ENCODE measurements at places on chromosomes 4 and X. TPM values are rescaled to one million over a fixed set of nuclear protein-coding genes. Genes with fewer than 3 reads are reported as not detected.

GRCh38 chrX:148501386-148502066 is 1.1 kb downstream of the AFF2 start:
- DNase-seq, result no peak

DNA sequence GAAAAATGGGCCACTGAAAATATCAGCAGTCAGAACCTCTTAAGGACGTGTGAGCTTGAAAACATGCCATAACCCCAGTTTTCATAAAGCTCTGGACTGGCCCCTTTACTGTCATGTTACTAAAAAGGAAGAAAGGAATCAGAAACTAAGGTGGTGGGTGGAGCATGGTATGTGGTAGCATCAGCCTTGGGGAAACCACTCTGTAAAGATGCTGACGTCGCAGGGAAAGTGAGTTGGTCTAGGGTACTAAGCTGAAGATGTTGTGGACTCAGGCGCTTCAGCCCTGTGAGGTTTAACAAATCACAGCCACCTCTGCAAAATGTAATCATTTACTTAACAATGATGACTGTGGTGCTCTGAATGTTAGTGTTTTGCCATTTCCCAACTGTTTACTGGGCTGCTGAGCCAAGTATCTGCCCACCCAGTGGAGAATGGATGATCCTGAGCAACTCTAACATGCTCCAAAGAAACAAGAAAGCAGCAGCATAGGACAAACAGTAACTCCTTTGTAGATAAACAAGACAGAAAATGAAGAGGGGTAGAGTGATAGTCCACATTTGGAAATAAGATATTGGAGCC is 33.4 kb downstream of the C4orf54 start:
- no peak for DNase-seq

DNA sequence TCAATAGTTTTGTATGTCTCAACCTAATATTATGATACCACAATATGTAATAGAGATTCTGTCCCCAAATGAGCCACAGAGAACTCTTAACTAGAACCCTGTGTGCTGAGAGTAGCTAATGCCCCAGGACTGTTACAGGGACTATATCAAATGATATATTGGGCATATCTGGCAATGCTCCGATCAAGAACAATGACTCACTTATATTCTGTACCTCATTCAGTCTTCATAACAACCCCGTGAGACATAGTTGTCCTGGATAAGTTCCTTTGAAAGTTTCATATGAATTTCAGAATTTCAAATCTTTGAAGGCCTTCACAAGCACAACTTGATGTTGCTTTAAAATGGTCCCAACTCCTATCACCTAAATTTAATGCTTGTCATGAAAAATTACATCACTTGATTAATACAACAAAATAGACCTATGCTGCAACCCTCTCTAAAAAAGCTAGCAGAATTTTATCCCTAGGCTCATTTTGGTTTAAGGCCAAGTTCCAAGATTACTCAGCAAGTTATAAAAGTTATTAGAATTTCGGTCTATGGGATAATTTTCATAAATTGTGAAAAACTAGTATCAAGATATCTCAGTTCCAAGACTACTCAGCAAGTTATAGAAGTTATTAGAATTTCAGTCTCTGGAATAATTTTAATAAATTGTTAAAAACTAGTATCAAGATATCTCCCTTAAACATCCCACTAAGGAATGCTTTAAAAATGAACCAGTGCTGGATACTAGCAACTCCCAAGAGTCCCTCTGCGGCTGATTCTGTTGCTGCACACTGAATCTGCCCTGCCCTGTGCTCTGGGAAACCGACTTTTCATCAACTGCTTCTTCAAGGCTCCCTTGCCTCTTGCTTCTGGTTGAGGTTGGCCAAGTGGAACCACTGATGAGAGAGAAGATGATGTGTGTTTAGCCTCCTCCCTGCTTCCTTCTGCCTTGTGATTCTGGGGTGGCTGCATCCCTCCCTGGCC is 6.0 kb upstream of the ANXA3 start:
- DNase-seq, result no peak

DNA sequence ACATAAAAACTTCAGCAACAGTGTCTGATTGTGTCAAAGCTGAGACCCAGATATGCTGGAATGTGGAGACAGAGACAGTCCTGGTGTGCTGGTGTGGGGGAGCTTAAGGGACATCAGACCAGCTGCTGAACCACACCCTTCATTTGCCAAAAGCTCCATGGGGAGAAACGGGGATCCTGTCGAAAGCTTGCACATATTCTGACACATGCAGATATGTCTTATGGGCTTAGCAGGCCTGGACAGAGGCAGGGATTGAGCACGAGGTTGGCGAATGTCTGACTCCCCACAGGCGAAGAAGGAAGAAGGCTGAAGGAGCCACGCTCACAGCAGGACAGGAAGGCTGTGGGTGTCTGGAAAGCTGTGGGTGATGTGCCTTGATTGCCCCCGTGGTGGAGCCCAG is 72.1 kb upstream of the ACSL1 start:
- no peak for DNase-seq

- no peak for DNase-seq
These were observed 2585.3 kb downstream of the ARAP2 start for GRCh38 chr4:33658971-33659370.

- DNase-seq, result peak; percentile 4
These were observed 54.3 kb downstream of the DCTD start for GRCh38 chr4:182862921-182863320.

DNA sequence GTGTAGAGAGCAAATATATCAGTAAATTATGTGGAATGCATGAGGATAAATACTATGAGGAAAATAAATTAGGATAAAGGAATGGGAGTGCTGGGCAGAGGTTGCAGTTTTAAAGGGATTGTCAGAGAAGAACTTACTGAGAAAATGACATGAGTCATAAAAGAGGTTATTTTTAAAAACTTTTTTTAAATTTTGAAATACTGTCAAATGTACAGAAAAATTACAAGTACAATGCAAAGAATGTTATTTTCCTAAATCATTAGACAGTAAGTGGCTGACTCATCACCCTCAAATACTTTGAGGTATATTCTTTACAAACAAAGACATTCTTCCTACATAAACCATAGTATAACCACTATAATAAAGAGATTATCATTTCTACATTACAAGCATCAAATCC is 29.8 kb upstream of the H2AZ1 start:
- DNase-seq, result no peak

GRCh38 chr4:145564540-145564939 is 54.6 kb upstream of the MMAA start:
- no peak for DNase-seq

- DNase-seq, result no peak
These were observed 16.9 kb upstream of the XPNPEP2 start for GRCh38 chrX:129721870-129722269.

DNA sequence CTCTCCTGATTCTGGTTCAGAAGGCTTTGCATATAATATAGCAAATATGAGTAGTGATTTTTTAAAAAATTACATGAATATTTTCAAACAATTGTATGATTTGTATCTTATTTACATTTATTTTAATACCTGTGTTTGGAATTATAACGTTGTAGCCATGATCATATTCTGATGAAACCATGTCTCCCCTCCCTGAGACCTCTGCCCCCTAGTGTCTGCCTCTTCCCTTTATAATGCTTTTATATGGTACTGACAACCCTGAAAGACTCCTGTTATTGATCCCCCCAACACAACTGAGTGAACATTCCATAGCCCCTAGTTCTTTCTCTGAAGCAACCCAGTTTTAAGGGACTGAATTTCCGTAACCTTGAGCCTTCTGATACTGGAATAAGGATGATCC is 187.4 kb downstream of the SOX3 start:
- DNase-seq, result no peak

DNA sequence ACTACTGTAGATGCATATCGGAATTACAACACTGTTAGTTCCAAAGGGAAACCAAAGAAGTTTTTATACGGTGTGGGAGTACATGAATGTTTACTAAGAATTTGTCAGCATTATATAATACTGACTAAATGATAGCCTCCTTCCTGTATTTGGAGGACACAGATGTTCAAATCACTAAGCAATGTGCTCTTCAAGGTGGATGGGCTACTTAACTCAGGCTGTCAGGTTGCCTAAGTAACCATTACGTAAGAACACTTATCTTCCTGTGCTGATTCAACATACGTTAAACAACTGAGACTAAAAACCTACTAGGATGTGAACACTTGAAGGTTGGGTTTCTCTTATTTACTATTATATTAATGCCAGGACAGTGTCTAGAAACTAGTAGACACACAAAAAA is 81.9 kb upstream of the HPGD start:
- DNase-seq, result peak; percentile 23

Gene CXCL5
- not detected for total RNA-seq

- peak; percentile 75 for DNase-seq
These were observed 211.9 kb upstream of the UGT8 start for GRCh38 chr4:114386637-114387233.

Gene GASK1B
- total RNA-seq, result 16.1 TPM

Gene RIBC1
- 2.6 TPM for total RNA-seq

DNA sequence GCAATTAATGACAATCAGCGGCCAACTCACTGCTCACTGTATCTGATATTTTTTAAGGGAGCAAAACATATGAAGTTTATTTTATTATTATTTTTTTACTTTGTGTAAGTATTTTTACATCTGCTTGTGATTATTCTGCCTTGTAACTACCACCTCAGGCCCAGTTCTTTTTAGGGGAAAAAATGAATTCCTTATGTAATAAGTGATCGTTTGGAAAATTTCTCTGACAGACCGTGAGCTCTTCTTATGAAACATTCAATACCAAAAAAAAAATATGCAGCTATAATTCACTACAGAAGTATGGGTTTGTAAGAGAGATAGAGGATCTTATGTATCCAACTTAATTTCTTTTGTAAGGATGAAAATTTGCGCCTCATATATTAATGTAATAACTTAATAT is 33.5 kb upstream of the STOX2 start:
- DNase-seq, result no peak

GRCh38 chr4:75844151-75844662 is 58.0 kb downstream of the PPEF2 start:
- DNase-seq, result no peak

GRCh38 chr4:183995570-183995969 is 90.5 kb downstream of the STOX2 start:
- DNase-seq, result no peak

DNA sequence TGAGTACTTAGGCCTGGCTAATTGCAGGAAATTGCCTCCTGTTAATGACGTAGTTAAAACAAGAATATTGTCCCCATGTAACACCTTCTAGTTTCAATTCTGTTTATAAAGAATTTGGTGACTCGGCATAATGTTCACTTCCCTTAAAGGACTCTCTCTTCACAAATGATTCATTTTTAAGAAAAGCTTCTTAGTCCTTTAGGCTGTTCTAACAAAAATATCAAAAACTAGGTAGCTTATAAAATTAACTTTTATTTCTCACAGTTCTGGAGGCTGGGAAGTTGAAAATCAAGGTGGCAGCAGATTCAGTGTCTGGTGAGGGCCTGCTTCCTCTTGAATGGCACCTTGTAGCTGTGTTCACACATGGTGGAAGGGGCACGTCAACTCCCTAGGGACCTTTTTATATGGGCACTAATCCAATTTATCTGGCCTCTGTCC is 23.8 kb downstream of the COL25A1 start:
- DNase-seq, result no peak

Gene SPRY1
- total RNA-seq, result 18.9 TPM

Gene TAB3
- total RNA-seq, result 5.7 TPM

DNA sequence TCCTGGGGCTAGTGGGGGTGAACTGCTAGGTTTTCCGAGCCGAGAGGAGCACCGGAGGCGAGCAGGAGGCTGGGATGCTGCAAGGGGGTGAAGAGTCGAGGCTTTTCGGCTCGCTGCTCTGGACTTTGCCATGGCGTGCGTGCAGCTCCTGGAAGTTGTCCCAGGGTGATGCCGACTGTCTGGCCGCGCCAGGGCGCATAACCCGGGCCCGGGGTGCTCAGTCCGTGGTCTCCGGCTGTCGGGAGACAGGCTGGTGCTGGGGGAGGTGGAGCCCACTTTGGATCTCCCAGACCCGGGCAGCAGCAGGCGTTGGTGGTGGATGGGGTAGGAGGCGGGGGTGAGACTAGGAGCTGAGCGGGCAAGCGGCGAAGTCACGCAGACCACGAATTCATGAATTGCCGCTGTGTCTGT is 793 bp downstream of the GRIA3 start:
- DNase-seq, result no peak

Gene AWAT2
- not detected for total RNA-seq

Gene MGARP
- total RNA-seq, result not detected

DNA sequence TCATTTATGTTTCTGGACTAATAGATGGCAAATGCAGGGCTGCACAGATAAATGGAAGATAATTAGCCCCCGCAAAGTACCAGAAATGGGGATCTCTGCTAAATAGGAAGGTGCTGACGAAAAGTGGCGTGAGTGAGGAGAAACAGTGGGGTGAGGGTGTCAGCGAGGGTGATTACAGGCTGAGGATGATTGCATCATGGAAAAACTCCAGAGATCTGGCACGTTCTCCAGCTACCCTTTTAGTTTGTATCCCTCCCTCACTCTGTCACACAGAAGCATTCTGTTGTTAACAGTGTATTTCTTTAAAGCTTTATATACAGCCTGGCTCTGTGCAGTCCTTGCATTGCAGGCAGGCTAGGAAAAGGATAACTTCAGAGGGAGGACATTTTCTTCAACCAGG is 309.6 kb upstream of the DDX53 start:
- DNase-seq, result no peak

Gene CLCN5
- 5.2 TPM for total RNA-seq

Gene CCNA2
- 94.6 TPM for total RNA-seq

Gene CABS1
- total RNA-seq, result not detected

DNA sequence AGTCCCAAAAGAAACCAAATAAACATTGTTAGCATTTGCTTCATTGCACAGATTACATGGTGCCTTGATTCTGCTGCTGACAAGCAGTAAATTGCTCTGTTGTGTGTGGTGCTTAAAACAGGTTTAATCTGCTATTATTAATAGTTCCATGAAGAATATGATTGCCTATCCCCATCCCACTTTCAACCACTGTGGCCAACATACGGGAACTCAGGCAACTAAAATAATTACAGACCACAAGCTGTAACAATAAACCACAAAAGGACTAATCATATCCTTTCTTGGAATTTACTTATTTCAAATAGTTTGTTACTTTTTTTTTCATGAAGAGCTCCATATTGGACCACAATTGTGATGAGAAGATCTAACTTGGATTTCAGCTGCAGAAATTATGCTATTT is 131.5 kb downstream of the PACRGL start:
- DNase-seq, result no peak

DNA sequence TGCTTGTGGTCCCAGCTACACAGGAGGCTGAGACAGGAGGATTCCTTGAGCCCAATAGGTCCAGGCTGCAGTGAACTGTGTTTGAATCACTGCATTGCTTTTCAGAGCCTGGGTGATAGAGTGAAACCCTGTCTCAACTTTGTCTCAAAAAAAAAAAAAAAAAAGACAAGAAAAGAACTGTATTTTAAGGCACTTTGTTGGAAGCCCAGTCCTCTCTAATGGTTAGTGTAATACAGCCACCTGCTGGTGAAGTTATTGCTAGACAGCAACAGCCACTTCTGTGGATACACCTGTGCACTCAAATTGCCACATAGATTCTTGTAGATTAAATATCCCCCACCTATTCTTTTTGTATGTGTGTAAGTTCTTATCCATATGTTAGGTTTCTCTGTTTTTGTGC is 10.1 kb upstream of the FGG start:
- peak; percentile 48 for DNase-seq

DNA sequence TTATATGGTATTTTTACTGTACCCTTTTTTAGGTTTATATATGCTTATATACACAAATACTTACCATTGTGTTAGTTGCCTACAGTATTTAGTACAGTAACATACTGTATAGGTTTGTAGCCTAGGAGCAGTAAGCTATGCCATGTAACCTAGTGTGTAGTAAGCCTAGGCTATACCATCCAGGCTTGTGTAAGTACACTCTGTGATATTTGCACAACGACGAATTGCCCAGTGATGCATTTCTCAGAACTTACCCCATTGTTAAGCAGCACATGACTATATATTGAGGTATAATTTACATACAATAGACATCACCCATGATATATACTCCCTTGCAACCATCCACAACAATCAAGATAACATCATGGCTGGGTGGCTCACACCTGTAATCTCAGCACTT is 40.1 kb downstream of the STAG2 start:
- no peak for DNase-seq
